CD4-positive, alpha-beta T cell treated with Interleukin-10 for 1 hour (primary cell): ENCODE measurements at places on chromosomes 1 and 21.

DNA sequence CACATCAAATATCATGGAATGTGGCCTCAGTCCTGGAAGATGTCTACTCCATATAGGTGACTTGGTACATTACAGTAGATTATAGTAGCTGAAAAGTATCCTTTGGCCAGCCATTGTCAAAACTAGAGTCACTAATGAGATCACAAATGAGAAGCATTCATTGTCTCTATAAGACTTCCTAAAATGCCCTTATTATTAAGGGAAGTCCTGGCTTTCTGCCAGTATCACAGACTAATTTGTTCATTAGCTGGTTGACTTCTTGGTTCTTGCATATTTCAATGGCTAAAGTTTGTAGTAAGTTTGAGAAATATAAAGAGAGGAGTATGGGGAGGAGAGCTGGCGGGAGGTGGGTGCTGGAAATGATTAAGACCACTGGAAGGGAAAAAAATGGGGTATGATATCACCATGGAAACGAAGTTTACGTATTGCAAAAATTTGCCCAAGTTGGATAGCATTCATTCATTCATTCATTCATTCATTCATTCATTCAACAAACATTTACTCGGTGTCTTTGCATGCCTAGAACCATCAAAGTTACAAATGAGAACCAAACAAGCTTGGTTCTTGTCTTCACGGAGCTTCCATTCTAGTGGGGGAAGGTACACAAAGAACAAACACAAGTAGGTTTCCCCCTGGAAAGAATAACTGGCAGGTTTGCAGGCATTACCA lies 11.7 kb upstream of the B3GALNT2 start:
- DNase-seq = no peak

DNA sequence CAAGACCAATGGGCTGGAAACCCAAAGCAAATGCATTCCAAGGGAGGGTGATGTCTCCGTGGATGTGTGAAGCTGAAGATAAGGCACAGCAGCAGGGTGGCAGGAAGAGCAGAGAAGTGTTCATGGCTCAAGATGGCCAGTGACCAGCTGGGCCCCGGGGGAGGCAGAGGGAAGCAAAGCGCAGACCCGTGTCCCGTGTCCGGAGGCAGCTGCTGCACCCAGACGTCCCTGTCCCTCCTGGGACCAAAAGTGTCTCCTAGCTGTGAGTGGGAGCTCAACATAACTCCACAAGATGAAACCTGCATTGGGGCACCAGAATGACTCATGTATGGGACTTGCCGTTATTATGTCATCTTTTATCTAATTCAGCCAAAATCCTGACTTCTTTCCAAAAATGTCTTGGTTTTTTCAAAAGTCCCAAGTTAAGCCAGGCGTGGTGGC lies 118.2 kb downstream of the RIPK4 start:
- no peak for DNase-seq

DNA sequence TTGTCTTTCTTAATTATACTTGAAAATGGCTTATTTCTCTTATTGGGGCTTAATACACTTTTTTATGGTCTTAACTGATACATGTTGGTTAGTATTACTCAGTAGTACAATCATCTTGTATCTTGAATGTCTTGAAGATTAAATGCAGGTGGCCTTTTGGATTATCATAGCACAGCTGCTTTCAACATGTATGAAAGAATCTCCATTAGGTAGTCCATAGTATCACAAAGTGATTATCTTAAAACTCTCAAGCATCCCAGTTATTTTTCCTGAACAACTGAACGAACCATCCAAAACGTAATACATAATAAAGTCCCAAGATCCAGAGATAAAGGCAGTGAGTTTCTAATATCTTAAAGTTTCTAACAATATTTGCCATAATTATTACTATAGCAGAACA lies 51.7 kb upstream of the MYOCOS start:
- no peak for DNase-seq

DNA sequence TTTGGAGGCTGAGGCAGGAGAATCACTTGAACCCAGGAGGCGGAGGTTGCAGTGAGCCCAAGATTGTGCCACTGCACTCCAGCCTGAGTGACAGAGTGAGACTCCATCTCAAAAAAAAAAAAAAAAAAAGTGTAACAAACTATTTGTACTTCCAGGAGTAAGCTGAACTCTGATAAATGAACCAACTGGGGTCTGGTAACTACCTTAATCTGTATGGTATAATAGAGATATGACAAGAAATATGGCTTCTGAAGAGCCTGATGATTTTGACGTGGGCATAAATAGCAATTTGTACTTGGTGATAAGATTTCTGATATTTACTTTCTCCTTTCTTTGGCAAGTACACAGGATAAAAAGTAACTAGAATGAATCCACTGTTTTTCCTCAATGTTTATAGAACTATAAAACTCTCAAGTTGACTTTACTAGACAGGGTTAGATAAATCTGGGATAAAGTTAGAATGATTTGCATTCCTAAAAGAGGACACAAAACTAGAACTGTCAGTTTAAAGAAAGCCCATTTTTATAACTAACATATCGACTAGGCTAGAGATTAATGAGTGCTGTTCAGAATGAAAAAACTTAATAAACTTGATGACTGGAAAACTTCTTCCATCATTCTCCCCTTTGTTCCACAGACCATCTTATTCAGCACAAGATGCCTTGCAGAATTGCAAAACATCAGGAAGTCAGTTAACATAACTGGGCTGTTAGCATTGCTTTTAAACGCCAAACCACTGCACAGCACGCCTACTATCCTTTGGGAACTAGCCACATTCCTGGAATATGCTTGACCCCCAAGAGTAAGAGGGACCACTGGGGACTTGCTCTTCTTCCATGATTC lies 51.5 kb upstream of the EDARADD start:
- DNase-seq = no peak

GRCh38 chr1:205965036-205965884 lies 22.0 kb upstream of the SLC26A9 start:
- no peak for DNase-seq

DNA sequence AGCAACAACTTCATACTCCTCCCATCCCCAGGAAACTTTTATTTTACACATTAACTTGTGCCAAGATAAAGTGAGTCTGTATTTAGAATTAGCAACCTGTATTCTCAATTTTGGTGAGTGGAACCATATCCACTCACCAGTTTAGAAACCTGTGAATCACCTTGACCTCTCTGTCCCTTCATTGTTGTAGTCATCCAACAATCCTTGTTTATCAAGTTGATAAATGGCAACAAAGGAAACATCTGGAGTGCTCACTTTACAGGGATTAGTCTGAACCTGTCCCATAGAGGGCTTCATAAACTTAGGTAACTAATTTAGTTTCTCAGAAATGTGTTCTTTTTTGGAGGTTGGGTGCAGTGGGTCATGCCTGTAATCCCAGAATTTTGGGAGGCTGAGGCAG lies 3.9 kb upstream of the CLSPN start:
- DNase-seq = no peak

DNA sequence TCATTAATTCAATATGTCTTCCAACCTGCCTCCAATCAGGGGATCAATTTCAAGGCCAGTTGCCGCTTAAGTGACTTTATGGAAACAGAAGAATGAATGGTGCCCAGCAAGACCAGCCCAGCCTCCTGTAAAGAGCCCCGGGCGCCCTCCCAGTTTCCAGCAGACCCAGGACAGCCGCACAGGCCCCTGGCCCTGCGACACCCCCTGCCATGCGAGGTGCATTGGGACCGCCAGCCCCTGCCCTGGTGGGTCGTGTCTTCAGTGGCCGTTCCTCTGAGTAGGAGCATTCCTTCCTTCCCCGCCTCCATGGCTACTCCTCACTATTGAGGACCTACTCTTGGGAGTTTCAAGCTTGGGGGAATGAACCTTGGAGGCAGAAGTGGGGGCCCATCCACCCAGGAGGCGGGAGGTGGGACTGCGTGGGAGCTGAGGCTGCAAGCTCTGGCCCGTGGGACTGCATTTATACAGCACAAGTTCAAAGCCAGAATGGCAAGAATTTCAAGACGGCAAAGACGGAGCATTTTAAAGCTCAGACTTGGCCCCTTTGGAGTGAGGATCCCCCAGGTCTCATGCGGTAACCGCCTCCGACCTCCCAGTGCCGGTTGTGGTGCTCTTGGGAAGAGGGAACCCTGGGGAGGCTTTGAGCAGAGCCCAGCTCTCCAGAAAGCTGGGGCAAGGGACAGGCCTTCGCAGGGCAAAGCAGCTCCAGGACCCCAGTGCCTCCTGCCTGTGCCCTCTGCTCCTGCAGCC lies 73.1 kb upstream of the ACTRT2 start:
- no peak for DNase-seq

GRCh38 chr1:201028461-201028889 lies 5.0 kb upstream of the KIF21B start:
- DNase-seq = no peak

GRCh38 chr1:217562229-217562878 lies 68.5 kb downstream of the GPATCH2 start:
- DNase-seq = no peak
